Suppressor macrophage (primary cell): ENCODE measurements at places on chromosomes 2 and 18.
A peak's percentile ranks its signal among the peaks of the same experiment; 100 is the strongest.

GRCh38 chr2:138321458-138321857 is 180.1 kb upstream of the SPOPL start:
- DNase-seq = no peak

GRCh38 chr2:191931329-191931728 is 84.4 kb upstream of the CAVIN2 start:
- DNase-seq = no peak

- no peak for DNase-seq
Measured at GRCh38 chr18:1048032-1048431, 143.4 kb downstream of the ADCYAP1 start.

- no peak for DNase-seq
Measured at GRCh38 chr18:26562568-26562967, 14.2 kb upstream of the KCTD1 start.

DNA sequence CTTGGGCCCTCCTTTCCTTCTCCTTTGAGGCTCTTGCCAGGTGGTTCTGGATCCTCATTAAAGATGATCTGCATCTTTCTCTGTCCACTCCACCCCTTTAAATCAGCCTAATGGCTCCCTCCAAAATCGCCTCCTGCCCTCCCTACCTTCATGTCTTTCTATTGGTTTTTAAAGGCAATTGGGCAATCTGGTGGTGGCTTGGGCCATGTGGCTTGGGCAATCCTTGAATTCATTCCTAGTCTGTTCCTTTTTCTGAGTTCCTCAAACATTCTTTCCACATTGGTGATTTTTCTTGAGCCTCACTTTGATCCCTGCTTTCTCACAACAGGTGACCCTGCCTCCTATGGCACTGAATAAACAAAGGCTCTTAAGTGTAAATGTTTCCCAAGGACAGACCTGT is 266.2 kb upstream of the REV1 start:
- peak; percentile 83 for DNase-seq

DNA sequence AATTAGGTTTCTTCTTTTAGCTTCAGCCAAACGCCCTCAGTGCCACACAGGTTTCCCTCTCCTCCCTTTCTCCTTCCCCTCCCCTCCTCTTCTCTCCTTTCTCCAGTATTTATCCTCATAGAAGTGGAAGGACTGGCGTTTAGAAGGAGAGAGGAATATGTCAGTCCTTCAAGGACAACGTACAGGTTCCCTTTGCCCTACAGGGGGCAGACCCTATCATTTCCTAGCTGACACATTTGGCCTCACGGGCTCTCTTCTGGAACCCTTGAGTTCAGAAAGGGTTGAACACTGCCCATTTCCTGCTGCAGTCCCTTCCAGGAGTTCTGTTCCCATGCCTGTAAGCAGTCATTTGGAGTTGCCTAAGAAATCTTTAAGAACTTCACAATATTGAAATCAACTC is 46.1 kb downstream of the CDCA7 start:
- DNase-seq = peak; percentile 6

DNA sequence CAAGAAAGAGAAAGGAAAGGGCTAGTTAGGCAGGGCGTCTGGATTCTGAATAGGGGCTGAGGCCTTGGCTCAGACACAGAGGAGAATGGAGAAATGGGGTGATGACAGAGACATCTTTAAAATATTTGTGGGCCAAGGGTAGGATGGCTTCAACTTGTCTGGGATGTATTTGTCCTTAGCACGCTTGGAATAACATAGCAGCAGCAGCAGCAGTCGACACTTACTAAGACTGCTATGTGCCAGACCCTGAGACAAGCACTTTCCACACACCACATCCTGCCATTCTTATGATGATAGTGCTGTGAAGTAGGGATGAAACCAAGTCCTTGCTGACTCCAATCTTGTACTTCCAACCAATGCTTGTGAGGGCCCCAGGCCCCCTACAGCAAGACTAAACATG is 2.6 kb downstream of the IL1RL1 start:
- DNase-seq = no peak

DNA sequence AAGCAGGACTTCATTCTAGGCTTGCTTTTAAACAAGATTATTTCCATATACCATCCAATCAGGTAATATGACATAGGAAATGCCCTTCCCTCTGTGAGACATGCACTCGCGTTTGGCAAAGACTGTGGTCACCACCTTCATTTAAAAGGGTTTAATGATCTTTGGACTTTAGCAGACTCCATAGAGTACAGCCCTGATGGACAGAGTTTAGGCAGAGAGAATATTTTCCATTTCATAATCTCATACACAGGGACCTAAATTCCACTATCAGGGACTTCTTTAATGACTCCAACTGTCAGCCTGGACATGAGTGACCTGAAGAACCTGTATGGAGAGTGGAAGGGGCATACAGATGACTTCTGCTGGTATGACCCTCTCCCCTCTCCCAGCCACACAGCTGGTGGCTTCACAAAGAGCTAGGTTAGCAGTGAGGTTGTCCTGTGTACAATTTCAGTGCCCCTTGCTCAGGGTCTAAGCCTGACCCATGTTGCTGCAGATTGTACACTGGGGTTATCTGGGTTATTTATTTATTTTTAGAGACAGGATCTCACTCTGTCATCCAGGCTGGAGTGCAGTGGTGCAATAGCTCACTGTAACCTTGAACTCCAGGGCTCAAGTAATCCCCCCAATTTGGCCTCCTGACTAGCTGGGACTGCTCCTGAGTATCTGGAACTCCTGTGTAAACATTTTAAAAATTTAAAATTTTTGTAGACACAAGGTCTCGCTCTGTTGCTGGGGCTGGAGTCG is 59.2 kb downstream of the PTPRM start:
- DNase-seq = no peak

DNA sequence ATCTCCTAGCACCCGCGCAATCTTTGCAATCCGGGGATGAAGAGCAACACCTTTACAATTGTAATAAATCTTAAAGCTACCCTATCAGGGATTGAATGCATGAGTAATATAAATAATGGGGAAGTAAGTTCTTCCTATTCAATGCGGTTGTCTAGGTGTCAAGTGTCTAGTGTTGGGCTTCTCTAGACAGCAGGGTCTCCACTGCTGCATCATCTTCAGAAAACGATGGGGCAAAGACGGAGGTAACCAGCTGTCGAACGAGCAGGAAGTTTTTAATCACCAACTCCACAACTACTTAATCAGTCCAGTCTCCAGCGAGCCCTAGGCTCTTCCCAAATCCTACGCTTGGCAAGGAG is 573 bp downstream of the STAM2 start:
- no peak for DNase-seq

DNA sequence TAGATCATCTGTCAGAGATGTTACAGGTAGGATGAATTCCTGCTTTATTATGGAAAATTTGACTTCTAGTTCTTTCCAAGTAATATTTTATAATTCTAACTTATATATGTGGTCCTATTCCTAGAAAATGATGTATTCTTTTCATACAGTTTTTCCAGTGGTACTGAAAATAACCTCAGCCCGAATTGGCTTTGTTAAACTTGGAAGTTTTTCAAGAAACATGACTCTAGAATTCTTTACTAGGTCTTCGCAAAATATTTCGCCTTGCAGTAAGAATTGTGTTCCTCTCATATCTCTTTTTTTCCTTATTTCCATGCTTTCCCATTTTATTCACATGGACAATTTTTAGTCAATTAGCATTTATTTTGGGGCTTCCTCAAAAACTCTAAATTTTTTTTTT is 60.5 kb downstream of the BMPR2 start:
- no peak for DNase-seq

GRCh38 chr2:172673056-172673683 is 62.5 kb upstream of the RAPGEF4 start:
- DNase-seq = peak; percentile 16

GRCh38 chr2:20667151-20667530 is 197 bp downstream of the GDF7 start:
- DNase-seq = peak; percentile 35

DNA sequence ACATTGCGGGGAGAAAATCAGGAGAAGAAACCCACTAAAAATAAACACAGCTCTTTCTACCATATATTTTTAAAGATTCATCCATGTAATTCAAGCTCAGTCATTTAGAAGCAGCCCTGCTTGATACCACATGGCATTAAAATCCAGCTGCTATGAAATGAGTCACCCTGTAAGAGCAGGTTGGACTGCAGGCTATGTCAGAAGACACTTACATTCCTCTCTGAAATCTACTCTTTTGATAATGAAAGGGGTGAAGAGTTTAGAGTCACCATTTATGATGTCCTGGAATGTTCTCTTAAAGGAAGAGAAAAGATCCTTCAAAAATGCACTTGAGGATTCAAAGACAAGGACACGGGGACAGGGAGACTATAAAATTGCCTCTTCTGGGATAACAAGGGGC is 100.6 kb upstream of the APCDD1 start:
- no peak for DNase-seq

DNA sequence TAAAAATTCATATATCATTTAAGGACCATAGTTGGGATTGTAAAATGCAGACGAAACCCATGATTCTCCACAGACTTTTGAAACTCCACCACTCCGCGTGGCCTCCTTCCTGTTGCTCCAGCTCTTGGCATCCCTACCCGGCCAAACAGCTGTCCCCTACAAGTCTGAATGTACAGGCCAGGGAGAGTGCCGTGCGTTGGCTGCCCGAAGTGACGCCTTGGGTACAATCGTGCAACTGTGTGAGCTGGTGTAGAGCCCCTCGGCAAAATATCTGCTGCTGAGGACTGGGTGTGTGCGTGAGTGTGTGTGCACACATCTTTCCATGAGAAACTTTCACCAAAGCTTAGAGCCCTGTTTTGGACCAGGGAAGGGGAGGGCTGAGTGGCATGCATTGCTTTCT is 43.8 kb upstream of the ZNF516 start:
- DNase-seq = no peak

DNA sequence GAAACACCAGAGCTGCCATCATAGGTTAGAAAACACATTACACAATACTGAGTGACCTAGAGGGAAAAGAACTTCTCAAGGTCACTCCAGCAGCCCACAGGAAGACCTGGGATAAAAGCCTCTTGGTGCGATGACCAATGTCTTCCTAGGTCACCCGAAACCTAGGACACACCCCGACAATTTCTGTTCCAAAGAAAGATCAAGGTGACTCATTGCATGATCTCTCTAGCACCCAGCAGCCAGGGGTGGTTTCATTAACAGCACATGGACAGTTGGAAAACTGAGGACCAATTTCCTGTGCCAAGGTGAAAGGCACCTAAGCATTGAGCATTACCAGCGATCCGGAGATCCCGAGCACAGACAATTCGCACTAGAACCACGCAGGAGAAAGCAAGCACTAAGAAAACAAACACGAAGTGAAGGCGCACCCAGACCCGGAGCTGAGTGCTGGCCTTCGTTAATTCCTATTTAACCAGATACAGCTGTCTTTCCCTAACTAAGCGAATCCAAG is 1.5 kb downstream of the CACNB4 start:
- DNase-seq = no peak

DNA sequence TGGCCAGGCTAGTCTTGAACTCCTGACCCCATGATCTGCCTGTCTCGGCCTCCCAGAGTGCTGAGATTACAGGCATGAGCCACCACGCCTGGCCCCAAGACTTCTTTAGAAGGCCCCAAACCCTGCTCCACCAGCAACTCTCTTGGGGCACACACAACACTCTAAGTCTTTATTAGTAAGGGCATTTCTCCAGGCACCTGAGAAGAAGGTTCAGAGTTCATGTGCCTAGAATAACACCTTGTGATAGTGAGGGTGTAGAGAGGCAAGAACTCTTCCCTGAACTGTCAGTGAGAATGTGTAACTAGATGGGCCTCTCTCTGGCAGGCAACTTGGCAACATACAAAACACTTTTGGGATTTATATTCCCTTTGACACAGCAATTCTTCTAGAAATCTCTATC is 43.8 kb downstream of the SH2D6 start:
- no peak for DNase-seq

DNA sequence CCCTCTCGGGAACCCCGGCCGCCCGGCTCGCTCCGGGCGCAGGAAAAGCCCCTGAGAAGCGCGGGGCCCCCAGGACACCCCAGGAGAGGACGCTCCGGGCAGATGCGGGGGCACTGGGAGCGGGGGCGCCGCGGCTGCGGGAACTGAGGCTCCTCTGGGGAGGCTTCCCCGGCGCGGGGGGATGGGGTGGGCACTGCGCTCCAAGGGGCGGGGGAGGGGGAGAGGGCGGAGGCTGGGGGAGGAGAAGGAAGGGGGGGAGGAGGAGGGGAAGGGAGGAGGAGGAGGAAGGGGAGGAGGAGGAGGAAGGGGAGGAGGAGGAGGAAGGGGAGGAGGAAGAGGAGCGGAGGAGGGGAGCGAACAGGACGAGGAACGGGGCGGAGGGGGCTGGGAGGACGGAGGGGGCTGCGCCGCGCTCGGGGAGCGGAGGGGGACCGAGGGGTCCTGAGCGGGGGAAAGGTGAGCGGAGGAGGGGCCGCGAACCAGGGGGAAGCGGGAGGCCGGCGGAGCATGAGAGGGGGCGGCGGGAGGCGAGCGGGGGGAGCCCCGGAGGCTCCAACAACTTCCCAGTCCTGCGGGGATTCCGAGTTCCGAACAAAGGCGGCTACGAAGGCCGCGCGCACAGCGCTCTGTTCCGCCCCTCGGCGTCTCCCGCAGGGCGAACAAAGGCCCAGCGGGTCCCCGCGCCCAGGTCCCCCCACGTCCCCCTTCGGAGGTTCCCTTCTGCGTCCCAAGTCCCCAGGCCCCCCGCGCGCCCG is 742 bp downstream of the PXDN start:
- no peak for DNase-seq

DNA sequence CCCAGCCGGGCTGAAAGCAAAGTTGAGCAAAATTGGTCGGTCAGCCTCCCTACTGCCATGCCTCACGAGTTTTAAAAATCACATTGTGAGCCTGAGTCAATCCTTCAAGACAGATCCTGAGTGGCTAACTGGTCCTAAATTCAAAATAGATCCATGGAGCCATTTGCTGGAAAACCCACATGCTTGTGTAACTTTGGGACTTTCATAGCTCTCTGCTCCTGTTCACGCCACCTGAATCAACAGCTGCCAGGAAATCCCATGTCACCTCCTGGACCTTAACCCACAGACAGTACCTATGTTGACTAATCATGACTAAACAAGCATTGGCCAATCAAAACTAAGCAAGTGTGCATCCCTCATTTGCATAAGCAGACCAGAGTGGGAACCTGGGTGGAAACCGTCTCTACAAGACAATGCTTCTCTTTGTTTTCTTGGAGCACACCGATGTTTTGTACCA is 42.8 kb upstream of the LDLRAD4 start:
- DNase-seq = no peak

GRCh38 chr2:127590386-127591190 is 55.1 kb downstream of the MYO7B start:
- no peak for DNase-seq

GRCh38 chr2:159101755-159102489 is 133.5 kb downstream of the TANC1 start:
- peak; percentile 27 for DNase-seq

- DNase-seq = no peak
Measured at GRCh38 chr2:126614524-126615227, 41.3 kb upstream of the GYPC start.

DNA sequence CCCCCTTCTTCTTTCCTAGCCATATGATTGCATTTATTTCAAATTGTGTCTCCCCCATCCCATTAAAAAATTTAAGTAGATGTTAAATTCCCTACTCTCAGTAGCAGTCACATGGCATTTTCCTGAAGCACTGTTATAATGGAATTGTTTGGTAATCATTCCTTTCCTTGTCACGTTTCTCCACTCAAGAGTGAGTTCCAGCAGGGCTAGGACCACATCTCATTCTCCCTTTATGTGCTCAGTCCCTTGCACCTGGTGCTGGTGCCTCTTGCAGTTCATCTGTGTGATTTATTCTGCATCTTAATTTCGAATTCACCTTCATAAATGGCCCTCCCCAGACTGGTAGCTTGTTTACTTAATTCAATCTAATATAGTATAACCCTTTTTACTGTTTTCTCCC is 70.3 kb upstream of the NOSTRIN start:
- no peak for DNase-seq
